ENCODE measurements at places on chromosomes 4 and X.

DNA sequence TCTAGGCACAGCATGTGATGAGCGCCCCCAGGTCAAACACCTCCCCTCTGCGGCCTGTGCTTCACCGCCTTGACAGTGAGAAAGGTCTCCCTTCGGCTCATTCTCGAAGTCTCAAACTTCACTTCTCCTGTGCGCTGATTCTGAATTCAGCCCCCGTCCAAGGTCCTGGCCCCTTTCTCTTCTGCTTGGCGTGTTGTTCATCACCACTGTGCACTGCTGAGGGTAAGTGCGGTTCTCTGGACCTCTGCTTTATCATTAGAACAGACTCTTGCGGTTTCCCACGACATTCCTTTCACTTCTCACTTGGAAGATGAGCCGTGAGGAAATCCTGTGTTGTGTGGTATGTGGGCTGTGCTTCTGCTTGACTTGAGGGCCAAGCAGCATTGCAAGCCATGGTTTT lies 11.9 kb downstream of the HTT-AS start:
- no peak for DNase-seq

- DNase-seq: no peak
Measured at GRCh38 chr4:20356565-20356964, 104.9 kb downstream of the SLIT2 start.

DNA sequence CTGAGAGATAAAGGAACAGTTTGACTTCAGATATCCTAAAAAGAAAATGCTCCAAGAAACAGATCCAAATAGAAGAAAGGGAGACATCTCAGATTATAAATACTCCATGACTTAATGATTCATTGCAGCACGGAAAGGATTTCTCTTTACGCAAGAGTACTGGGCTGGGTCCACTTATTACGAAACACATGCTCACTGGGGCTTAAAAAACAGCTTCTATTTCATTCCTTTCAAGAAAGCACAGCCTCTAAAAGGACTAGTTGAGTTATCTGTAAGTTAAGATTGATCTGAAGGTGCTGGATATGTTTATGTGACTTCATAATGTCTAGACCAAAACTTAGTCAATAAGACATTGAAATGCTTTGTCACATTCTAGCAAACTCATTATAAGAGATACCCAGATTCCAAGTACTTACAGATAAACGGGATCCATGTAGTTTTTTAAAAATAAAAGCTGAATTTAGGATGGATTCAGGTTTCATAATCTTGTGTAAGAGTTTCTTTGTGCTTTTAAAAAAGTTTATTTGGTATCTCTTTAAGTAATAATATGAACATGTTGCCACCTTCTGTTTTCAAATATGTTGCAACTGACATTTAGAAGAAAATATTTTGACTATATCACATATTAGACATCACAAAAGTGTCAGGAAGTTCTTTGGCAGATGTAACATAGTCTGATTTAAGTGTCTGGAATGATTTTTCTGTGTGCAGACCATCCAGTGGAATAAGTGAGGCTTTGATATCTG lies 109.5 kb upstream of the MYOZ2 start:
- DNase-seq: no peak

DNA sequence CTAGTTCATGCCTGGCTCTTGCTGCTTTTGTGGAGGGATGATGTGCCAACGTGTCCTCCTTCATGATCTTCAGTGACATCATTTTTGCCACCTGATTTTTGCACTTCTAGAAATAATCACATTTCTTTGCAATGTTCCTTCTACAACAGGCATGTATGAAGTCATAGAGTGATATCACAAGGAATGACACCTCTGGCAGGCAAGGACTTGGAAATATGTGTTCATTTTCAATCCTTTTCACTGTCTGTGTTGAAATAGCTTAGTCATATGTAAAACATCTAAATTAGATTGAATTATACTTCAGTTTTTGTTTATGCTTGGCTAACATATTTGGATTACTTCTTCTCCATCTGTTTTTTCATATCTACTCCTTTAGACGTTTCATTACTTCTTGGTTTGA lies 221.2 kb upstream of the STK26 start:
- DNase-seq: no peak
